ENCODE measurements at places on chromosomes 5 and 9. TPM values are rescaled to one million over a fixed set of nuclear protein-coding genes. Genes with fewer than 3 reads are reported as not detected.

The HRCT1 gene
- total RNA-seq: not detected

DNA sequence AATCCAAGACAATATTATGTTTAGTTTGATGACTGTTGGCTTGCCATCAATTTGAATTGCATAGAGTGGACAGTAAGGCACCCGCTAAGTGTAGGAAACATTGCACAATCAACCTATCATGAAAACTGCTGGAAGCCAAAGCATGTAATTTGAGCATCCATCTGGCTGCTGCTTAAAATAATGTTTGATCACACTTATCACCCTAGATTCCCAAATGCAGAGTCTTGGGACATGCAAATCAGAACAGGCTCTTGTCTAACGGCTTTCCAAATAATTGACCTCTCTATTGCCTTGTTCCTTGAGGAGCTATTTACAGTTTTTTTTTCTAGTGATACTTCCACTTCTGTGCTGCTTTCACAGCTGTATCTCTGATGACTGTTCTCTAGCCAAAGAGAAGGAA lies 342.1 kb downstream of the PRR16 start:
- no peak for DNase-seq

- DNase-seq: no peak
These were observed 45.2 kb upstream of the RAD23B start for GRCh38 chr9:107237873-107238272.

GRCh38 chr5:139757727-139758509 lies 37.7 kb upstream of the PSD2 start:
- DNase-seq: no peak

GRCh38 chr9:107274953-107275422 lies 8.1 kb upstream of the RAD23B start:
- DNase-seq: peak; percentile 100

DNA sequence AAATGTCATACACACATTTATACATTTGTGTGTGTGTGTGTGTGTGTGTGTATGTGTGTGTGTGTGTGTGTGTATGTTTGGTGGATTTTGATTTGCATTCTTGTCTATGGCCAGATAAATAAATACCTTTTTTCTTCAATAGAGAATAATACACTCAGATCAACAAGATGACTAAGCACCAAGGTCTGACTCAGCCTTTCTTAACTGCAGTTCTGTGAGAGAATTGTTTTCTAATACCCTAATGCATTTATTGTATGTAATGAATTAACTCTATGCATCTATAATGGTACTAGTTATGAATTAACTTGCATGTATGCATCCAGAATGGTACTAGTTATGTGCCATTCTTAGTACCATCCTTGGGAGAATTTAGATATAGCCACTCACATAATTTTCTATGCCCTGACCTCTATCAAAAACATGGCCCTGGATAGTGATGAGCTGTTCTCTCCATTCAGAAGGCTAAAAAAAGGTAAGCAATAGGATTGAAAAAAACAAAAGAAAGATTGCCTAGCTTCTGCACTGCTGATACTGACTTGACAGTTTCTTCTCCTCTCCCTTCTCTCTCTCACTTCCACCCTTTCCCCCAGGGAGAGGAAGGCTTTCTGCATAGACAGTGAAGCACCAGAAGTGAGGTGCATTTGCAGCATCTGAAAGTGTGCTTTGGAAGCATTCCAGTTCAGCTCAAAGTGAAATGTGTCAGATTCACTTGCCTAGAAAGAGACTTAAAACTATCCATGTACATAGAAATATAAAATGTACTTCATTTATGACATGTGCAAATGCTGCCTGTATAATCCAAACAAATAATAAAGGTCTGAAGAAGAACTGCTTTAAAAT lies 55.1 kb upstream of the CCDC112 start:
- peak; percentile 49 for DNase-seq

DNA sequence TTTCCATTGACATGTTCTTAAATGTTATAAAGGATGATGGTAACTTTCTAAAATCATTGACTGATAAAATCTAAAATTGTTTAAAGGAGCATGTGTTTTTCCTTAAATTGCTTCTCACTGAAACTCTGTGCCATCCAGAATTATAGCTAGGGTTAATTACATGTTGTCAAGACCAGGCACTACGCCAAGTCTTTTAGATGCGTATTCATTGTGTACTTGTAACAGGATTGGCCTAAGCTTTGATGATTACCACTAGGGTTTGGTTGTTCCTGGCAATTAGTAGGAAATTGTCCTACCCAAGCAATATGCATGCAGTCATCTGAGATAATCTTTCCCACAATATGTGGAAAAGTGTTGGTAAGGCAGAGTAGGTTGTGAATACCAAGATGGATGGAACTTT lies 43.8 kb downstream of the PRKACG start:
- DNase-seq: no peak

The GFI1B gene
- total RNA-seq: 0.19 TPM

- no peak for DNase-seq
These were observed 370.7 kb upstream of the IRX2 start for GRCh38 chr5:3122216-3122615.

DNA sequence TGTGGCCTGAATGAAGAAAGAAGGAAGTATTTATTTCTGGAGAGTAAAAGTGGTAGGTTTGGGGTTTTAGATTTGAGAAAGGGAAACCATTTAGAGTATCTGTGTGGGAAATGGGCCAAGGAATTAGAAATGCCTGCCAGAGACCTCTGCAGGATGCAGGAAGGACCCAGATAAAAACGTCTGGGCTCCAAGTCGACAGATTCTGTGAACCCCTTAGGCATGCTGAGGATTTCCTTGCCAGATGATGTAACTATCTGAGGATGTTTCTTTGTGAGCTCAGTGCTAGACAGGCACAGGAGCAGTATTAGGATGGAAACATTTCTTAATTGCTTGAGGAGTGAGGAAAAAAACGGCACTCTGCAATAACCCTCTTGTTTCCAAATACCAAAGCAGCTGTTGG lies 251.8 kb upstream of the DMRT1 start:
- DNase-seq: peak; percentile 2

DNA sequence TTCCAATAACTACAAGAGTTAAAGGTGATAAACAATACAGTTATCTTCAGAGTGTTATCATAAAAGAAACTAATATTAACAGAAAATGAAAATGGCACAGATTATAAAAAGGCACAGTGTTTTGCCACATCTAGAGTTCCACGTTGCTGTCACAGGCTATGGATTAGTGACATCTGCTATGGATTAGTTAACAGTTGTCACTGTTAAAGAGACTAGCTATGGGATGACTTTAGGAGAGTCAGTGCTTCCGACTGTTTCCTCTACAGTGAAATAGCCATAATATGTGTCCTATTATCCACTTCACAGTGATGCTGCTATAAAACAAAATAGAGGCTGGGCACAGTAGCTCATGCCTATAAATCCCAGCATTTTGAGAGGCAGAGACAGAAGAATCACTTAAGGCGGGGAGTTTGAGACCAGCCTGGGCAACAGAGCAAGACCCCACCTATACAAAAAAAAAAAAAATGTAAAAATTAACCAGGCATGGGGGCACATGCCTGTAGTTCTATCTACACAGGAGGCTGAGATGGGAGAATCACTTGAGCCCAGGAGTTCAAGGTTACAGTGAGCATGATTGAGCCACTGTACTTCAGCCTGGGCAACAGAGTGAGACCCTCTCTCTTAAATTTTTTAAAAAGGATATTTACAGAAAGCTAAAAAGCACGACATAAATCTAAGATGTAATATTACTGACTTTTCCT lies 19.7 kb downstream of the MAPKAP1 start:
- no peak for DNase-seq

GRCh38 chr5:150143350-150144245 lies 12.0 kb downstream of the PDGFRB start:
- DNase-seq: peak; percentile 95

GRCh38 chr5:14676320-14676719 lies 11.8 kb downstream of the OTULIN start:
- peak; percentile 82 for DNase-seq

GRCh38 chr5:60576425-60576824 lies 123.5 kb downstream of the DEPDC1B start:
- no peak for DNase-seq

DNA sequence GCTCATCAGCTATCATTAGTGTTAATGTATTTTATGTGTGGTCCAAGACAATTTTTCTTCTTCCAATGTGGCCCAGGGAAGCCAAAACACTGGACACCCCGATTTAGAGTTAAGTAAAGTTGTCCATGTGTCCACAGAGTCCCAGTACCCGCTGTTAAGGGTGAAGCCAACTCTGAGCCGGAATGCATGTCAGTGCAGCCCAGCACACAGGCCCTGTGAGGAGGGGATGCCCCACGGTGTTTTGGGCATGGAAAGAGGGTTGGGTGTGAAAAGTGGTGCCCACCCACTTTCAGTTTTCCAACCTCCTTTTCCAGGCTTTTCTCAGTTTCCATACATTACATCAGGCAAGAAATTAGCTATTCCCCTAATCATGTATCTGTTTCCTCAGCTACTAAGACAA lies 24.4 kb downstream of the SHC3 start:
- DNase-seq: no peak

- no peak for DNase-seq
These were observed 585.3 kb upstream of the KLF4 start for GRCh38 chr9:108074900-108075299.

The ALG2 gene
- 67.8 TPM for total RNA-seq

The FANCG gene
- 46.1 TPM for total RNA-seq

The CCL27 gene
- not detected for total RNA-seq

DNA sequence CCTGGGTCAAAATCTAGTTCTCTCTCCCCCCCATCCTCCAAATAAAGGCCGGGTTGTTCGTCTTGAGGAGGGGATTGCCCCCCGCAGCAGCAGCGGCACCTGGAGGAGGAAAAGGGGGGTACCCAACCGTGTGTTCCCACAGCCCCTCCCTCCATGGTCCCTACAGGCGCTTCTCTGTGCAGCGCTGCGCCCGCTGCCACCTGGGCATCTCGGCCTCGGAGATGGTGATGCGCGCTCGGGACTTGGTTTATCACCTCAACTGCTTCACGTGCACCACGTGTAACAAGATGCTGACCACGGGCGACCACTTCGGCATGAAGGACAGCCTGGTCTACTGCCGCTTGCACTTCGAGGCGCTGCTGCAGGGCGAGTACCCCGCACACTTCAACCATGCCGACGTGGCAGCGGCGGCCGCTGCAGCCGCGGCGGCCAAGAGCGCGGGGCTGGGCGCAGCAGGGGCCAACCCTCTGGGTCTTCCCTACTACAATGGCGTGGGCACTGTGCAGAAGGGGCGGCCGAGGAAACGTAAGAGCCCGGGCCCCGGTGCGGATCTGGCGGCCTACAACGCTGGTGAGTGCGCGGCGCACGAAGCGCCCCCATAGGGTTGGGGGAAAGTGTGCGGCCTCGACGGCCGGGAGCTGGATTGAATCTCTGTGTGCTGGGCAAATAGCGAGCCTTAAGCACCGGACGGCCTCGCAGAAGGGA lies 3.5 kb downstream of the LHX2 start:
- no peak for DNase-seq

DNA sequence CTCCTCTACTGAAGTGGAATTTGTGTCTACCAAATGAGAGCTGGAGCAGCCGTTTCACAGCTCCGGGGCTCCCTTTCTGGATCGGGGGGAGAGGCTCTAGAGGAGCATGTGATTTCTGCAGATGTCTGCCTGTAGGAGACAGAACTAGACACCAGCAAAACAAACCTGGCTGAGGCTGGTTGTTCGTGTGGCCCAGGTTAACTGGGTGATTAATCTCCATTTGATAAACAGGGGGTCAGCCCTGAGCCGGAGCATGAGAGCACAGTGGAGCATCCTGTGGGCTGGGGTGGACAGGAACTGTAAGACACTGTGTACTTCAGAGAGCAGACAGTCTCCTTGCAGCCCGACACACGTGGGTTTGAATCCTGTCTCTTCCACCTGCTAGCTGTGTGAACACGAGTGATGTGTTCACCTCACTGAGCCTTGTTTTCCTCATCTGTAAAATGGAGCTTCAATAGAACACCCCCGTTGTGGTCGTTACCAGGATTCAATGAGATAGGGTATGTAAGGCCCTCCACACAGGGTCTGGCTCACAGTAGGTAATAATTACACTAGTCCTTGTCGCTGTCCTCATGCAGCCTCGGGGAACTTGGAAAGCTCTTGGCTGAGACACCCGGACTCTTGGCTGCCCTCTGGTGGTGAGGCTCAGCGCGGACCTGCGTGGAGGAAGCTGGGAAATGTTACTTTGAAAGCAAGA lies 12.9 kb downstream of the CXCL14 start:
- DNase-seq: peak; percentile 49

GRCh38 chr5:138528208-138528607 lies 14.8 kb downstream of the ETF1 start:
- DNase-seq: no peak

The MELK gene
- total RNA-seq: 91.5 TPM

- no peak for DNase-seq
These were observed 867.7 kb downstream of the NR2F1-AS1 start for GRCh38 chr5:92713335-92713743.

The PIP5K1B gene
- total RNA-seq: not detected

DNA sequence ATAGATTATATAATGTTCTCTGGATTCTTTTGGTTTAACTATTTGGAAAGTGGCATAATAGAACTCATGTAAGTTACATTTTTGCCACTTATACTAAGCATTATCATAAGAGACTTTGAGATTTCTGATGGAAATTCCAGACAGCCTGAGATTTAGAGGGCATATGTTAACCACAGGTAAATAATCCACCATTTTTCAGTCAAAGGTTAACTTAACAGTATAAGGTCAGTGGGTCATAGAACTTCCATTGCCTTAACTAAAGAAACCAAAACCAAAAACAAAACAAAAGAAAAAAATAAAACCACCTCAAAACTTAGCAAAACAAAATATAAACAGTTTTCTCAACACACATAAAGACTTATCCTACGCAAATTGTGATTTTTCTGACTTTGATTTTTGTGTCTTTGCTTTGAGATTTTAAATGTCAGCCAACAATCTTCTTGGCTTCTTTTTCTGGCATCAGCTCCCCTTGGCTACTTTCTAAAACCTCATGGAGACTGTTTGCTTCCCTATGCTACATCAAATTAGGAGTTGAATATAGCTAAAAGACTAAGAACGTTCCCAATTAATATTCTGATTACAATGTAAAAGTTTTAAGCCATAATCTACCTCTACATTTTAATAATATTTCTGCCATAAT lies 430.1 kb upstream of the DAB2 start:
- DNase-seq: no peak

- DNase-seq: no peak
These were observed 1.6 kb upstream of the TNIP1 start for GRCh38 chr5:151082282-151082902.

DNA sequence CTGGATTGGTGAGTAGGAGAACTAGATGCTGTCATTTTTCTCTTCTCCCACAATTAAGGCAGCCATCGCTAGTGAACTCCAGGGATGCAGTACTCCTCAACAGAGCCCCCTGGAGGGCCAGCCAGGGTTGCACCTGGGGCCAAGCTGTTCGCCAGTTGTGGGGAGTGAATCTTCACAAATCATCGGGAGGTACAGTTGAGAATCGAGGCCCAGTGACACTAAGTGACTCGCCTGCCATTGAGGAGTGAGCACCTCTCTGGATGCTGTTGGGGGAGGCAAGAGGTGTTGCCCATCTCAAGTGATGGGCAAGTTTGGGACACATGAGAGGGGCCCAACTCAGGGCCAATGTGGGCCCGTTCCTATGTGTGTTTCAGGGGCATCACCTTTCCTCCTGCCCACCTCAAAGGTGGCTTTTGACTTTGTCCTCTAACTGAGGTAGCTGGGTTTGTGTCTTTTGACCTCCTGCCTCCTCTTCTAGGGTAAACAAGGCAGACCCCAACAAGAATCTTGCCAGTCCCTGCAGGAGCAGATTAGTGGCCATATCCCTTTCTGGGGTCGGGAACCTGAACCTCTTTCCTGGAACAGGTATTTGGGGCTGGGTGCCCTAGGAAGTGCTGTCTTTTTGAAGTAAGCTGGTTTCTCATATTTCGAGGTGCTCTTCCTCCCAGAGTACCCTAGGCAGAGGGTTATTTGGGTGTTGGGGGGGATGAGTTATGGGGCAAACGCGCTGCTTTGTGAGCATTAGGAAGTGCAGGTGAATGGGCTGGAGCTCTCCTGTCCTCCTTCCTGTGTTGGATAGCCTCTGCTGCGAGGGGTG lies 181.2 kb downstream of the MACROH2A1 start:
- DNase-seq: no peak
